ENCODE measurements at places on chromosomes 7 and 10.
A peak's percentile ranks its signal among the peaks of the same experiment; 100 is the strongest.

DNA sequence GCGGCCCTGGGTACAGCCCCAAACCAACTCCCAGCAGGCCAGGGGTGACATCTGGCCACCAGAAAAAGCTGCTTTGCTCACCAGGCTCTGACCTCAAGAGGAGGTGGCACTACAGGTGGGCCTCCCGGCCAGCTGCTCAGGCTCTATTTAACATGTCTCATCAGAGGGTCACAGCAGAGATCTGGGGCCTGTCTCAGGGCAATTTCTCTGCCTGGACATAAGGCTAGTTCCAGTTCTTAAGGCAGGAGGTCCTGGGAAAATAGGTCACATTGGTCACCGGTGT lies 88.6 kb downstream of the GFRA1 start:
- no peak for DNase-seq

- DNase-seq, result no peak
These were observed 106.1 kb downstream of the POU6F2 start for GRCh38 chr7:39083781-39084180.

GRCh38 chr10:79289801-79290200 lies 57.5 kb upstream of the PPIF start:
- no peak for DNase-seq

DNA sequence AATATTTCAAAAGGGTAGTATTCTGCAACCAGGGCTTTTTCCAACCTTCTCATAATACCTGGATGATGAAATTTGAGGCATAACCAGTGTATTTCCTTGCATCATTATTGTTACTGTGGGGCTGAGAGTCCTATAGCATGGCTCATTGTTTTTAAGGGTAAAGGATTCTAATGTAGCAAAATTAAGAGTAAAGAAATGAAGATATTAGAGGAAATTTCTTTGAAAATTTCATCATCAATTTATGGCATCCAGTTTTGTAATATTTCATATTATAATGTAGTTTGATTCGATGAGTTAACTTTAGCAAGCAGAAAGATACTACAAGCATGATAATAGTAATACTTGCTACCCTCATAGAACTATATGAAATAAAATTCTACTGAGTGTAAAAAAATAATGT lies 387.3 kb upstream of the LRGUK start:
- DNase-seq, result no peak

- peak; percentile 72 for DNase-seq
These were observed 985 bp upstream of the ETV1 start for GRCh38 chr7:13990319-13990983.

- peak; percentile 27 for DNase-seq
These were observed 110.6 kb downstream of the ZMIZ1 start for GRCh38 chr10:79179164-79179956.

DNA sequence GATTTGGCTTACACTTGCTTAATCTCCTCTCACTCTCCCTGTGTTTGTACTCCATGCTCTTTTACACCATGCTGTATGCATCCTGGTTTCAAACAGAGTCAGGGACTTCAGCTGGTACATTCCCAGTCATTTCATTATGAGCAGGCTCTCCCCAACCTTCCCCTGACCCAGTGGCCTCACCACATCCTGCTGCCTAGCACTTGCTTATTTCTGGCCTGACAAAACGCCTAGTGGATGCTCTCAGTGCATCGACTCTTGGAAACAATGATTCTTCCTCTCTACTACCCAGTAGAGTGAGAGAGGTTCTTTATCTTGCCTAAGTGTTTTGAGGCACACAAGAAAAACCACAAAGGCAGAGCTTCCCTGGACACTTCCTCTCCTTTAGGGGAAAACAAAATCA lies 63.4 kb downstream of the CAV1 start:
- peak; percentile 83 for DNase-seq

GRCh38 chr10:44293842-44294241 lies 91.1 kb downstream of the CXCL12 start:
- DNase-seq, result peak; percentile 27

DNA sequence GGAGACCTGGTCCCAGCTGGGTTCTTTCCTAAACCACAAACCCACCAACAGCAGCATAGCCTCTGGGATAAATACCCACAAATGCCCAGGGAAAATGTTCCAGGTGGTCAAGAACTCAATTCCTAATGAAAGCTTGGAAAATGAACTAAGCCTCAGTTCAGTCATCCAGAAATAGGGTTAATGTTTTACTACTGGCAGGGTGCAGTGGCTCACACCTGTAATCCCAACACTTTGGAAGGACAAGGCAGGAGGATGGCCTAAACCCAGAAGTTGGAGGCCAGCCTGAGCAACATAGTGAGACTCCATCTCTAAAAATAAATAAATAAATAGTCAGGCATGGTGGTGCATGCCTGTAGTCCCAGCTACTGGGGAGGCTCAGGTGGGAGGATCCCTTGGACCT lies 82.2 kb downstream of the SVOPL start:
- no peak for DNase-seq

DNA sequence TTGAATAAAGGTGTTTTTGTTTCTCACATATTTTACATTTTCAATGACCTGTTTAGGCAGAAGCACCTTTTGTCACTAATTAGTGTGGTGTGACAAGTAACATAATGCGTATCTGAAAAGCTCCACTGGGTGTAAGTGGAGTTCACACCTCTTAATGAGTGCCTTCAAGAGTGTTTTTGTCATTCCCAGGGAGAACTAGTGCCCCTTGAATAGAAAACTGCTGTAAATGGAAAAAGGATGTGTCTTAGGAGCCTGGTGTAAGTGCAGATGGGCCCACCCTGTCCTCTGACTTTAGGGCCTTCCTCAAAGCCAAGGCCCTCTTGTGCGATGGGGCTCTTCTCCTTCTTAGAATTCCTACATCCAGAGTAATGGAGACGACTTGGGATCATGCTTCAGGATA lies 170.0 kb downstream of the MGMT start:
- no peak for DNase-seq

DNA sequence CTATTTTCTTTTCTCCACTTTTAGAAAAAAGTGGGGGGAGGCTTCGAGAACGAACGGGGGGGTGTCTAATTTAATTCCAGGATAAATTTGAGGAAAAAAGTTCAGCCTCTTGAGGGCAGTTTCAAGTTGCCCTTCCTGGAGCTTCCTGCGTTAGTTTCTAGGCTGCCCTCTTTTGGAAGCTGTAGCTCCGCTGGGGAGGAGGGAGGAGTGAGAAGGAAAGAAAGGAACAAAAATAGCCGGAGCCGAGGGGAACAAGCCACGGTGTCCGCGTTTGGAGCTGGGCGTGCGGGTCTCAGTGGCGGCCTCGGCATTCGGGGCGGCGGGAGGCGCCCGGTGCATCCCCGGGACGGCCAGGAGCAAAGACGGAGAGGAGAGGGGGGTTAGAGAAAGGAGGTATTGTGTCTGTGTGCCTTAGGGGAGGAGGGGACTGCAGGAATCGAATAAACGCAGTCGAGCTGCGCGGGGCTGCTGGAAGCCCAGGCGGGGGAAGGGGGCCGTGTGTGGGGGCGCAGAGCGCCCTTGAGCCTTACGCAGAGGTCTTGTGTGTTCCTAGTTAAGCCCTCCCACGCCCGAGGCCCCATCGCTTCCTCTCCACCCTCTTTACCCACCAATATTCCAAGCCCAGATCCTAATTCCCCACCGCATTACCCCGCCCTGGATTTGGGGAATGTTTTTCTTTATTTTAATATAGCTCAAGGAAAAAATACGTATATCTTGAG lies 2.0 kb upstream of the TNRC18 start:
- peak; percentile 91 for DNase-seq

- DNase-seq, result no peak
These were observed 13.3 kb downstream of the EMX2 start for GRCh38 chr10:117555863-117556262.

GRCh38 chr10:42654419-42654818 lies 16.0 kb upstream of the ZNF33B start:
- DNase-seq, result no peak

DNA sequence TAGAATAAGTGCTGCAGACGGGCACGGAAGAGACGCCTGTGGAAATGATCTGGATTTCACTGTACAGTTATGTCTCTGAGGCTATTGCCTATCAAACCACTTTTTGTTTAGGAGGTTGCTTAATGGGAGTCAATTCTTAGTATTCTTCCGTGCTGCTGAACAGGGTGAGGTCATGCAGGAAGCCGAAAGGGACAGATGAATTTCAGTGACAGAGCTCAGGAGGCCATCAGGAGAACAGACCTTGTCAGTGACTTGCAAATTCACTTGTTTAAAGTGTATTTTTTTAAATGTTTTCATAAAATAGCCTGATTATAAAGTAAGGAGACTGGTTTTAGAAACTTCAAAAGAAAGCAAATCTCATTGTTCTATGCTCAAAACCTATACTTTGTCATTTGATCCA lies 58.9 kb downstream of the XRCC2 start:
- DNase-seq, result no peak

DNA sequence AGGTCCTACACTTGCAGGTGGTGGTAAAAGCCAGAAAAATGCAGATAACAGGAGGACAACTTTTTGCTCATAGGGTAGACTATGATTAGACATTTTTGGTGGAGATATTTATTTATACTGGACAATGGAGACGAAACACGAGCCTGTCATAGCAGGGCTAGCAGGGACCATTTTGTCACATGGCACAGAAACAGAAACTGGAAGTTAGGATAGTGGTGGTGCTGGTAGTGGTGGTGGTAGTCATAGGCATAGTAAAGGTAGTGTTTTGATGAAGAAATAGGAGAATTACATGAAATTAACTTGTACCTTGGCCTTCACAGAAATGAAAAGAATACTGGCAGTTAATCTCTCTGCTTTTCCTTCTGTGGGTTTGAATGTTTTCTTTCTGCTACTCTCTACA lies 8.8 kb upstream of the MGAM start:
- DNase-seq, result no peak

GRCh38 chr10:74282151-74282847 lies 131.3 kb downstream of the ADK start:
- DNase-seq, result peak; percentile 54

GRCh38 chr10:24495666-24496460 lies 227.8 kb downstream of the ARHGAP21 start:
- no peak for DNase-seq

DNA sequence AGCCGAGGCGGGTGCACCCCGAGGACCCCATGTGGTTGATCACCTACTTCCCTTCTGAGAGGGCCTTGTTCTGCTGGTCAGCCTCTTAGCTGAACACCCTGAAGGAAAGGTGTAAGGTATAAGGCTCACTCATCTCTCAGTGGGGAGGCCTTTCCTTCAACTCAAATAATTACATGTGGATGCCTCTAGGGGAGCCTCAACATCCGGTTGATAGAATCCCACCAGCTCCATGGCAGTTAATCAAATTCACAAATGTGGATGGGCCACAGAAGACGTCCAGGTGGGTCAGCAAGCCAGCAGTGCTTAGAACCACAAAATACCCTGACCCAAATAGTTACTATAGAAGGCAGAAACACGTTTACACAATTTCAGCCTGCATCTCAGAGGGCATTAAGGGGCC lies 37.7 kb upstream of the ZNF32 start:
- DNase-seq, result no peak

GRCh38 chr7:44824894-44825526 lies 22.9 kb downstream of the H2AZ2 start:
- no peak for DNase-seq

DNA sequence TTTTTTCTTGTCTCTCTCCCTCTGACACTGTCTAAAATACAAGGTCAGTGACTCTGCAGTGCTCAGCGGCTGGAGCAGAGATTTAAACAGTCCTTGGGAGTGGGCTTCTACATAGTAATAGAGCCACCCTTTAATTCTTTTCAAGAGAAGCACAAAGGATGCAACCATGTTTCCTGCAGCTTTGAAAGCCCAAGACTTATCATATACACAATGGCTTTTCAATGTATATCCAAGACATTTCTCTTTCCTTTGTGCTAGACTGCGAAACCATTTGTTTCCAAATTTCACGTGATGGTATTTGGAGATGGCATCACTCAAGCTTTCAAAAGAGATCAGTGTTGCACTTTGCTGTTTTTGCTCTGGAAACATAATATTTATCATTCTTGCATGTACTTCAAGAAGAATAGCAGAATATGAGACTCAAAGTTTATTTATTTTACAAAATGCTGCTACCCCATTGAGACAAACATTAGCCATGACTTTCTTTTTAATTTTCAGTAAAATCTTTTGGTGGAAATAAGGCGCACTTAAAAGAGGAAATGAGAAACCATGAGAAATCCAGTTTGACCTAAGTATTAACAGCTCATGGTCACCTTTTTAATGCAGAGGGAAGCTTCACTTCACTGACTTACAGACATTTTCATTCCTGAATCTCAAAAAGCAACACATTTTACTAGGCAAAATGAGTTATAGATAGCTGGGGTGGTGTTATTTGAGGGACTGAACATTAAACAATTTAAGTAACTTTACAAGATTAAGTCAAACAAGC lies 76.6 kb downstream of the SEMA3C start:
- DNase-seq, result peak; percentile 43

DNA sequence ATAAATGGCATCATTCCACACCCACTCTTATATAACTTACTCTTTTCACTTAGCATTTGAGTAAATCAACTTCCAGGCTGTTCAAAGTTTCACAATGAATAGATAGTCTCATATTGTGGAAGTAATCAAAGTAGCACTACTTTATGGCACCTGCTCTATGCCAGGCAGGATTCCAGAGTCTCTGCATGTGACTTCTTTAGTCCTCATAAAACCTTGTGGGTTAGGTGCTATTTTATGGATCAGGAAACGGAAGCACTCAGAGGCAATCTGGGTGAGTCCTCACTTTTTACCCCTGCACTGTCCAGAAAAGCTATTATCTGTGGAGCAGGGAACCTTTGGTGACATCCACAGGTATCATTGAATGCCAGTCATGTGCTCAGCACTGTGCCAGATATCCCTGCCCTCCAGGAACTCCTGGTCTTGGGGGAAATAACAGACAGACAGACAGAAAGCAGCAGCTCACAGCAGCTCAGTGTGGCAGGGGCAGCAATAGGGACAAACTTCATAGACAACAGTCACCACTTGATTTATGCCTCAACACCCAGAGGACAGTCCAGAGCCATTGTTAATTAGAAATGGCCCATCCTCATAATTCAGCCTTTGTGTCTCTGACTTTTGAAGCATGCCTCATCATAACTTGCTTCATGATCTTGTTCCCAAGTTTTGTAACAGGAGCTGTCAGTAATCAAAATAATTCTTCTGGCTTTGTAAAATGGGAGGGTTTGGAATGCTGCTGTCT lies 160.6 kb downstream of the SEC23IP start:
- DNase-seq, result no peak

DNA sequence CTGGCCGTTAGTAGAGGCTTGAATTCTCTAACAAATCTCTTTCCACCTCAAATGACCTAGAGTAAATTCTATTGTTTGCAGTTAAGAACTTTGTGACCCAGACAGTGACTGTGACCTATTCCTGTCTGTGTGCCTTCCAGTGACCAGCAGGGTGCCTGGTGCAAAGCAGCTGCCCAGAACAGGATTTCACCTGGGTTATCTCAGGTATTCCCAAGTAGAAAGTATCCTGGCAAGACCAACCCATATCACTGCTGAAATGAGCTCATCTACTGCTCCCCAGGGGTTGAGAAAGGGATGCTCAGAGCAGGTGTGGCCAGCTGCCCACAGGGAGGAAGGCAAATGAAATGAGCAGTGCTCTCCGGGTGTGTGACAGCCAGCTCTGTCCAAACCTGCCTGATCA lies 2.1 kb upstream of the MSMB start:
- no peak for DNase-seq

- peak; percentile 10 for DNase-seq
These were observed 64.6 kb downstream of the JCAD start for GRCh38 chr10:29994811-29995210.
